Stimulated activated CD4-positive, alpha-beta T cell treated with anti-CD3 and anti-CD28 coated beads, TNF-alpha, amount 100 ng/mL, for 48 hours (primary cell): ENCODE measurements at places on chromosomes 7 and 10.

DNA sequence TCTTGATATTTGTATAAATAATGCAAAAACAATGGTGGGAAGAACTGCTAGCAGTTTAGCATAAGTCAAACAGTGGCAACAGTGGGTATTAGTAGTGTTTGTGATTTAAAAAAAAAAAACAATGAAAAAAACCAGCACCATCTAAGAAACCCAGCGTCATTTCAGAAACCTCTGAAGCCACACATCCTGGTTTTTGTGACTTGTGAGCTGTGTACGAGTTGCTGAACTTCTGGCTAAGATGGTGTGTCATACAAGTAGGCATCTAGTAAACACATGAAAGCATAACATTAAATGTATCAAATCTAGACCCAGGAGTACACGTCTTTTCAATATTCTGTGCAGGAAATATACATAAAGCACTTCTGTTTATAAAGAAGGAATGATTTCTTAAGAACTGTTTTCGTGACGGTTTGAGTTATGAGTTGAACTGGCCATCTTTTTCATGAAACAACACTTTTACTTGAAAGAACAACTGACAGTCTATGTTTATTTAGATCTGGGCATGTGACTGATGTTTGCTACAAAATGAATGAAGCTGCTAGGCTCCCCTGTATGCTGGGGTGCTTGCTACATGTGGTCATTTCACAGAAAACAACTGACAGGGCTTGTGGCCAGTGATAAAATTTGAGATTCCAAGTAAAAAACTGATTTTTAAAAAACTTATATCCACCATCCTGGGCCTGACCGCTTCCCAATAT lies 143.5 kb downstream of the PIP4K2A start:
- no peak for DNase-seq

GRCh38 chr7:66205741-66206090 lies 582 bp downstream of the TPST1 start:
- DNase-seq, result no peak

GRCh38 chr7:37531225-37531624 lies 82.6 kb upstream of the ELMO1 start:
- no peak for DNase-seq

GRCh38 chr10:1142596-1142995 lies 86.4 kb downstream of the WDR37 start:
- DNase-seq, result no peak

GRCh38 chr10:83515001-83515400 lies 624.3 kb upstream of the GHITM start:
- no peak for DNase-seq

DNA sequence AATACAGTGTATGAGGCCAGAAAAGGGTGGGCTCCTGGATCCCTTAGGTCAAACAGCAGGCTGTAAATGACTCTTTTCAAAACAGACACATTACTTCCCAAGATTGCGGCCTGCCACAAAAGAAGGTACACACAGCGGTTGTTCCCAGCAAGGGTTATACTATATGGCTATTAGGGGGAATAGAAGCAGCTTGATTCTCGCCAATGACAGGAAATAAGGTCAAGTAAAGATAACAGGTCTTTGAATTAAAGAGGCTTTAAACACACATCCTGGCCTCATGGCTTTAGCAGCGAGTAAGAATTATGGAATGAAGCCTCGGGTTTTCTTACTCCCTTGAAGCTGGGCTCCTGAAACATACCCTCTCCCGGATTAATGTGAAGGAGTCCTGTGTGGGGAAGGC lies 58.3 kb downstream of the CYP26A1 start:
- no peak for DNase-seq

DNA sequence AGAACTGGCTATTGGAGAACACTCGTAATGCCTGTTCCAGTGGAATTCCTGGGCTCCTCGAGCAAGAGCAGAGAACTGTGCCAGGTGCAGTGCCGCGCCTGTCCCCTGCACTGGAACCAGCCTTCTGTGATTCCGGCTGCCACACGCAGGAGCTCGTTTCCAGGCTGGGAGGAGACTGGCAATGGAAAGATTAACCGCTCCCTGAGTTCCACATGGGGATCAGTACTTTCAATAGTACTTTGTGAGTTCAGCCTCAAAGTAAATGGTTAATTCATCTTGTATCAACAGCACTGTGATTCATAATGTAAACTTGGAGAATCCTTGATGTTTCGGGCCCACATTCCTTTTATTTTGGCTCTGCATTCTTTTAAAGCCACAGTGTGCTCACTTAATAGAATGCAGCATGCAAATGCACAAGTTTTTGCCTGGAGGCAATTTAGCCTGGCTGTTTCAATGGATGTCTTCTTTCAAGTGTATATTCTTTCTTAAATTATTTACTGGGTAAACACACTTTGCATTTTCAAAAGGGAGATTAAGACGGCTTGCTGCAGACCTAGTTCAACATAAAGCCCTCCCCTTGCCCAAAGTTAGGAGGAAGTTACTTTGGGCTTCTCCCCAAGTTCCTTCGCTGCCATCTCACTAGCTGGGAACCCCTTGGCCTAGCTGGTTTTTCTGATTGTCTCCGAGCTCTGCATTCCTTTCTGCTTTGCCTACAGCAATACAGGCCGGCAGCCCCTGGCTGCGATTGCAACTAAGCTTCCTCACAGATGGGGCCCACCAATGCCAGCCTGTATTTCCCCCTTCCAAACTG lies 138.1 kb upstream of the TCF7L2 start:
- DNase-seq, result no peak

DNA sequence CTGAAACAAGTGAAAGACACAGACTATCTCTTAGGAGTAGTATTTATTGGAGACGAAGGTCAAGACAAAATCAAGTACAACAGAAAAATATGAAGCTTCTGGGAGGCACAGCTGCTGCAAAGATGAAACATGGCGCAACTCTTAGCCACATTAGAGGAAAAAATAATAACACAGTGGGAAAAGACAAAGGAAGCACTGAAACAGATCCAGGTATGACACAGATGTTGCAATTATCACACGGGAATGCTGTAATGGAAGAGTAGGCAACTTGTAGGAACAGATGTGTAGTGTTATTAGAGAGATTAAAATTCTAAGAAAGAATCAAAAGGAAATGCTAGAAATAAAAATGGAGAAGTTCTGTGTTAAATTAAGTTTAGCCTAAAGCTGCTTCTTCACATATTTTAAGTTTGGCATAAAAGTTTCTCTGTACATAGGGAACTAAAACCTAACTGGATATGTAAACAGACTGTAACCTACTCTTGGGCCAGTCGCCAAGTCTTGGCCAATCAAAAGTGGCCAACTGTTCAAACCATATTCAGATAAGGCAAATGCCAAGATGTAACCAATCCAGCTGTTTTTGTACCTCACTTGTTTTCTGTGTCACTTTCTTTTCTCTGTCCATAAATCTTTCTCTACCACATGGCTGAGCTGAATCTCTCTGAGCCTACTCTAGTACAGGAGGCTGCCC lies 1132.0 kb upstream of the LRRTM3 start:
- DNase-seq, result no peak
